ENCODE measurements at places on chromosomes 11 and 22. TPM values are rescaled to one million over a fixed set of nuclear protein-coding genes. Genes with fewer than 3 reads are reported as not detected.

ART5 gene
- 3.0 TPM for total RNA-seq

BTG4 gene
- not detected for total RNA-seq

GVQW3 gene
- total RNA-seq: 1.1 TPM

PHF21A gene
- total RNA-seq: 8.6 TPM

TPBGL gene
- 0.33 TPM for total RNA-seq

KRTAP5-11 gene
- total RNA-seq: not detected

TSPAN18 gene
- 0.38 TPM for total RNA-seq

FAM181B gene
- 0.33 TPM for total RNA-seq

MICALL1 gene
- total RNA-seq: 38.4 TPM

DLG2 gene
- total RNA-seq: 0.16 TPM

C11orf87 gene
- not detected for total RNA-seq

VSIG10L2 gene
- not detected for total RNA-seq

CELF1 gene
- total RNA-seq: 71.4 TPM

CD248 gene
- total RNA-seq: 5.1 TPM

MRGPRE gene
- total RNA-seq: not detected

DNAJC4 gene
- 48.3 TPM for total RNA-seq

SLC22A12 gene
- not detected for total RNA-seq

MMP27 gene
- not detected for total RNA-seq

CTNND1 gene
- total RNA-seq: 76.8 TPM

CCDC15 gene
- total RNA-seq: 2.3 TPM

OR2D2 gene
- total RNA-seq: not detected

All from mesangial cell (primary cell).